ENCODE measurements at places on chromosomes 3 and 15.

- no peak overlapping the region for H3K4me3 ChIP-seq
- no peaks in the 10 kb centered on the region for H3K36me3 ChIP-seq
- H3K27ac ChIP-seq, result no peak overlapping the region
These were observed 50.9 kb downstream of the FRMD5 start for GRCh38 chr15:44144184-44144583.

DNA sequence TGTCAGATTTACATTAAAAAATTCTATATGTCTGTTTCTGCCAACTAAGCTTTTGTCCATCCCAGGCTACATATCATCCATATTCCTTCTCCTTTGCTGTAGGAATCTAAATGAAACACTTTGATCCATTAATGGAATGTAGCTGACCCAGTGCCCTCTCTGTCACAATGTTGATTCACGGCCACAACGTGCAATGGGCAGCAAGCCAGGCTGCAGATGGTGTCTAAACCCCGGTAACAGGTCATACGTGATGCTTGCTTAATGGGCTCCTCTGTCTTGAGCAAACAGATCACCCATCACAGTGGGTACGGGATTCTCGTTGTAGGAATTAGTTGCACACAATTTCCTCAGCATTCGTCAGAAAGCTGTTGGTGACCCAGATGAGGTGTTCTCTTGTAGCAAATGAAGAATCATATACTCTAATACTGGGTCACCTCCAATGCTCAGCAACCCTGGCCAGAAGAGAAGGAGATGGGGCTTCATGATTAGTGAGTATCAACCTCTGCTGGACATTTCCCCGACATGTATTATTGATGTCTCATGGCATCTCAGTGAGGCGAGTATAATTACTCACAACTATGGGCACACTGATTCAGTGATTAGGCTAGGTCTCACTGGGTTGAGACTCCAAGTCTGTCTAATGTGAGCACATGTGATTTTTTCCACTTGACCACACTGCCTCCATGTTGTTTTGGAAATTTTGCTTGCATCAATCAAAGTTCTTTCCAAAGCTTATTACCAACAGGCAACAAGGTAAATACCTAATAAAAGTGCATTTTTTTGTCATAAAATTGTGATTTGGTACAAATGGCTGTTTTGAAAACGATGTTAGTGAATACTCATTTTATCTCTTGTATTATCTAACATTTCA lies 12.9 kb upstream of the DCBLD2 start:
- no peaks in the 10 kb centered on the region for H3K4me1 ChIP-seq
- H3K4me3 ChIP-seq, result no peak overlapping the region
- no peak for DNase-seq
- no peaks in the 10 kb centered on the region for H3K36me3 ChIP-seq
- peaks cover 25% of the 10 kb centered on the region for H3K27me3 ChIP-seq

GRCh38 chr15:95596496-95596895 lies 734.0 kb upstream of the NR2F2 start:
- no peak overlapping the region for H3K27ac ChIP-seq
- peaks cover 6% of the 10 kb centered on the region for H3K27me3 ChIP-seq
- H3K36me3 ChIP-seq, result no peaks in the 10 kb centered on the region
- no peaks in the 10 kb centered on the region for H3K4me1 ChIP-seq

DNA sequence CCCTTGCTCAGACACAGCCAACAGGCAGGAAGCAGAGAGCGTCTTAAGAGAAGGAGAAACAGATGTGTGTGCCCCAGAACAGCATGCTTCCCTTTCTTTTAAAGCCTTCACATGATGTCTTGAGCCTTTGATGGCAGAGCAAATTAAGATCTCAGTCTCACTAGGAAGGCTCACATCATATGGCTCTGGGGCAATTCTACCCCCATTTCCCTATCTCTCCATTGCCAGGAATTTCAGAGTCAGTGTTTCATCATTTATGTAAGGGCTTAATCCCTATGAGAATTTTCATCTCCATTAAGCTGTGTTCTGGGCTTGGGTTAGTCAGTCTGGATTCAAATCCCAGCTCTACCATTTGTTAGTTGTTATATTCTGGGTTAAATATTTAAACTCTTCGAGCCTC lies 41.4 kb upstream of the GLCE start:
- H3K27ac ChIP-seq, result no peak overlapping the region
- H3K36me3 ChIP-seq, result no peaks in the 10 kb centered on the region
- no peak overlapping the region for H3K4me3 ChIP-seq
- DNase-seq, result no peak
- peaks cover 44% of the 10 kb centered on the region for H3K27me3 ChIP-seq

DNA sequence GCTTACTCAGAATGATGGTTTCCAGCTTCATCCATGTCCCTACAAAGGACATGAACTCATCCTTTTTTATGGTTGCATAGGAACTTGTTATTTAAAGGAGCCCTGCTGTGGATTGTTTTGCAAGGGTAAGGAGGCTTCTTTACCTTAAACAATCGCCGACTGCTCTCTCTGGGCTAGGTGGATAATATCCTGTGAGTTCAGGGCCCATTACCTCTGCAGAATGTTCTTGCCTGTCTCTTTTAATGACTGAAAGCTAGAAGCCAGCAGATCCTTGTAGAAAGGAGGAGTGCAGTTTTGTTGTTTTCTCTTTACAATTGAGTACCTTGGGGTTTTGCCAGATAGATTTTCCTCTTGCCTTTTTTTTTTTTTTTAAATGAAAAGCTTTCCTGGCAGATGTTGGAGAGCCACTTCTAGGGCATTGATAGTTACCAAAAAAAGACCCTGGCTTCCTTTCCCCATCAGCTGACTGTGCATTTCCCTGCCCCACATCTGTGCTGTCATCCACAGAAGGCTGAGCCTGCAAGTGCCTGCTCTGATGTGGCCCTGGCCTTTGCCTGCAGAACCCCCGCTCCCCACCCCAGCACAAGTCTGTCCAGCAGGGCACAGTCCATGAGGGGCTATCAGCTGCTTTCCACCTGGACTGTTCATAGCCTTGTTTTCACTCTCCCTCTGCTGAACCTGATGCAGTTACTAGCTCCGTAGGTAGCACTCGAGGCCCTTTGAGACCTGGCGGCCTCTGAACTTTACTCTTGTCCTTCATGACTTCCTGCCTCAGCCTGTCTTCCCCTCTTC lies 113.1 kb downstream of the CHCHD6 start:
- H3K4me3 ChIP-seq, result no peak overlapping the region
- H3K27ac ChIP-seq, result no peak overlapping the region
- no peaks in the 10 kb centered on the region for H3K27me3 ChIP-seq

DNA sequence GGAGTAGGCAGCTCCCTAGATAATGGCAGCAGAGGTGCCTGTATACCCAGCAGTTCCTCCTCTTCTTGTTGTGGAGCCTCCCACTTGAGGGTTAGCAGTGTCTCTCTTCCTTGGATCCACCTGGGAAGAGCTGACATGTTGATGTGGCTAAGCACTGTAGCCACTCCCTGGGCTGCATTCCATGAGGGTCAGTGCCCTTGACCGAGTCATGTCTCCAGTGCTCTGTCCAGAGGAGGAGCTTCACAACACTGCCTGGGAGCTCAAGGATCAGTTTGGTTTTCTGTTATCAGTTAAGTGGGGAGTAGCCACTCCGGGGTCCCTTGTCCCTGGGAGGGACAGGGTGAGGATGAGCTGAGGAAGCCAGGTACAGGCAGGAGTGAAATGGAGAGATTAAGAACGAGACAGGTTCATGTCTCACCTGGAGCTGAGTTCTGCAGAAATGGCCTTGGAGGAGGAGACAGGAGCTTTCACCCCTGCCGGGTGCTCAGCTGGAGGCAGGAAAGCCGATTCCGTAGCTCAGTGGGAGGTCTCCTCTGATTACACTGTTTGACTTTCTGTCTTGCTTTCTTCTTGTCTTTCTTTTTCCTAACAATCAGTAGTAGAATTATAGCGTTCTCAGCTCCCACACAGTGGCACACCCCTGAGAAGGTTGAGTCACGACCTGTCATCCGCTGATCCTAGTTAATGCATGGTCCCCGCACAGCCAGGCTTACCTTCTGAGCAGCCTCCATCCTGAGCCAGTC lies 57.9 kb upstream of the SEC22A start:
- no peaks in the 10 kb centered on the region for H3K27me3 ChIP-seq
- no peak overlapping the region for H3K27ac ChIP-seq
- peaks cover 10% of the 10 kb centered on the region for H3K36me3 ChIP-seq
- H3K4me3 ChIP-seq, result no peak overlapping the region

- DNase-seq, result no peak
- H3K27me3 ChIP-seq, result peaks cover 12% of the 10 kb centered on the region
- H3K4me1 ChIP-seq, result peaks cover 44% of the 10 kb centered on the region
- H3K36me3 ChIP-seq, result peaks cover 23% of the 10 kb centered on the region
- no peak overlapping the region for H3K4me3 ChIP-seq
- H3K27ac ChIP-seq, result no peak overlapping the region
These were observed 89.0 kb downstream of the PPCDC start for GRCh38 chr15:75112278-75112847.

GRCh38 chr15:77039848-77040247 lies 31.1 kb downstream of the TSPAN3 start:
- H3K27ac ChIP-seq, result no peak overlapping the region
- no peaks in the 10 kb centered on the region for H3K27me3 ChIP-seq
- H3K36me3 ChIP-seq, result peaks cover 56% of the 10 kb centered on the region
- H3K4me3 ChIP-seq, result no peak overlapping the region
- H3K4me1 ChIP-seq, result peaks cover 6% of the 10 kb centered on the region

- peaks cover 36% of the 10 kb centered on the region for H3K4me1 ChIP-seq
- peak overlapping the region; percentile 26 for H3K4me3 ChIP-seq
- no peak for DNase-seq
- no peaks in the 10 kb centered on the region for H3K27me3 ChIP-seq
- peaks cover 33% of the 10 kb centered on the region for H3K36me3 ChIP-seq
- no peak overlapping the region for H3K27ac ChIP-seq
These were observed 37.1 kb downstream of the SEMA3G start for GRCh38 chr3:52407779-52408178.

DNA sequence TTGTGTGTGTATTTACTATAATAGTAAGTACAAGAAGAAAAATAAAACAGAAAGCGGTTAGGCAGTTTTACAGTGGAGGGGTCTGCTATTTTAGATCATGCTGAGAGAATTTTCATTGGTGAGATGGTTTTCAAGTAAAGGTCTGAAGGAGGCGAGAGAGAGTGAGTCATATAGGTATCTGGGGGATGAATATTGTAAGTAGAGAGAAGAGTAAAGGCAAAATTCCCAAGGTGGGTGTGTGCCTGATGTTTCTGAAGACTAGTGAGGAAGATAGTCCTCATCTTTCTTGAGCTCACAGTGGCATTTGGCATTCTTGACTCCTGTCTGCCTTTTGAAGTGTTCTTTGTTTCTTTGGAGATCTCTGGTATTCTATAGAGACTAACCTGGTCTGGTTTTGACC lies 38.6 kb downstream of the CRYBG3 start:
- no peak overlapping the region for H3K4me3 ChIP-seq
- peaks cover 2% of the 10 kb centered on the region for H3K27me3 ChIP-seq
- H3K36me3 ChIP-seq, result peaks cover 15% of the 10 kb centered on the region
- peaks cover 2% of the 10 kb centered on the region for H3K4me1 ChIP-seq
- no peak overlapping the region for H3K27ac ChIP-seq
- no peak for DNase-seq

Data from activated CD8-positive, alpha-beta memory T cell treated with anti-CD3 and anti-CD28 coated beads, Interleukin-2, amount 10 ng/mL, durations not matched to agents 7 days and 5 days (primary cell).